ENCODE measurements at places on chromosomes 6 and 20. TPM values are rescaled to one million over a fixed set of nuclear protein-coding genes. Genes with fewer than 3 reads are reported as not detected.

DNA sequence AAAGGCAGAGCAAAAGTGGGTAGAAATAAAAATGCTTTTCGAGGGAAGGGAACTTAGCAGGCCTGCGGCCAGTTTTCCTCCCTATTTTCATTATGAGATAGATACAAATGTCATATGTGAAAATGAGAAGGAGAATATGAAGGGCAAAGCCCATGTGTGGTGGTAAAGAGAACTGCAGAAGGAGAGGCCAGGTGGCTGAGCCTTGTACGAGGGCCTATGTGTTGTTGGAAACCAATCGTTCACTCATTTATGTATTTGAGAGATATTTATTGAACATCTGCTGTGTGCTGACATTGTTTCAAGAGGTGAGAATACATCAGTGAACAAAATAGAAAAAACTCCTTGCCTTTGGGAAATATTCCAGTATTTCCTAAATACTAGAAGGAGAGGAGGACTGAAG lies 147.7 kb downstream of the SH3BGRL2 start:
- ATAC-seq: no peak

Gene SIRPB2
- total RNA-seq: 1.0 TPM

Gene GHRH
- not detected for total RNA-seq

DNA sequence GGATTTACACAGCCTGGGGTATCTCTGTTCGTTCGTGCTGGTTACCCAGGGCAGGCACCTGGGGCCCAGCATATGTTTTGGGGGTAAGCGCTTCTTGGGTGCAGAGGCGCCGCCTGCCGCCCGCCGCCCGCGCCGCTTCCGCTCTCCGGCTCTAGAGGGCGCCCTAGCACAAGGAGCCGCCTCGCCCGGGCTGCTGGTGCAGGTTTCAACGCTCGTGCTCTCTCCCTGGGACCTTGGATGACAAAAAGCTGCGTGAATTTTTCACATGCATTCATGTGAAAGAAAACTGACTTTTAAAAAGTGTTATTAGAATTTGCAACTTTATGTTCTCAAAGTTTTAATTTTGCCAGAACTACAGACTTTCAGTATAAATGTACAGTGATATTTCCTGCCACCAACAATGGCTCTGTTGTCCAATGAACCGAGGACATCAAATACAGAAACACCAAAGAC lies 32.5 kb downstream of the PRR18 start:
- peak; percentile 87 for ATAC-seq

Gene HCK
- total RNA-seq: 2.9 TPM

Data from esophagus mucosa (tissue), 1 donor.